ENCODE measurements at places on chromosomes 5 and 9. TPM values are rescaled to one million over a fixed set of nuclear protein-coding genes. Genes with fewer than 3 reads are reported as not detected.

The BTNL3 gene
- total RNA-seq: not detected

The PTGS1 gene
- total RNA-seq: 18.6 TPM

The HSPB3 gene
- not detected for total RNA-seq

The RORB gene
- total RNA-seq: not detected

The RNF183 gene
- not detected for total RNA-seq

The CD72 gene
- total RNA-seq: 0.11 TPM

The HSD17B3 gene
- total RNA-seq: not detected

The INIP gene
- total RNA-seq: 12.0 TPM

The EPB41L4B gene
- total RNA-seq: 5.9 TPM

The AFAP1L1 gene
- 10.5 TPM for total RNA-seq

The PGM5 gene
- not detected for total RNA-seq

The CARD9 gene
- total RNA-seq: 0.19 TPM

All from hair follicular keratinocyte (primary cell).